ENCODE measurements at places on chromosomes 1 and 21.

DNA sequence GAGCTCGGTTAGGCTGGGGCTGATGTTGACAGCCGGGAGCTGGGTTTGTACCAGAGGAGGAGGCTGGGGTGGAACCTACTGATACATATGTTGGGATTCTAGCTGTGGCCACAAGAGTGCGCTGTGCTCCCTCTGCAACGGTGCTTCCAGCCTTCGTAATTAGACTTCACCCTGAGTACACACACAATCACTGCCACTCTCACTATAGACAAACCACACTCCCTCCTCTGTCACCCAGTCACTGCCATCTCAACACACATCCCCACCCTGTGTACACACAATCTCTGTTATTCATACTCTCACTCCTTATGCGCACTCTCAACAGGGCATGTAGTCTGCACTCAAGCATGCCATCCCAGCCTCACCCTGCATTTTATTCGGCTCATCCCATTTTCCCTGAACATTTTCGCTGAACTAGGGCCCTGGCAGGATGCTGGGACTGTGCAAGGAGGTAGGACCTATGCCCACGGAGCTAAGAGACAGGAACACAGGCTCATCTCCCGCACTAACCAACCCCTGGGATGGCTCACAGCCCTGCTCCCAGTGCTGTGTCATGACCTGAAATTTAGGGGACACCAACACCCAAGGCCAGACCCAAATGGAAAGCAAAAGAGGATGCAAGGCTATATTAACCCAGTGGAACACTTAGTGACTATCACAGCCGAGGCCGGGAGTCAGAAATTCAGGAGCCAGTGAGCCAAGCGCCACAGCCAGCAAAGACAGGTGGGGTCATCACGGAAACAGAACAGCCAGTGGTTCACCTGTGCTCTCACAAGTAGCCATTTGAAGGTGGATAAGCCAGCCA lies 5.7 kb downstream of the GJB3 start:
- DNase-seq: peak; percentile 15

DNA sequence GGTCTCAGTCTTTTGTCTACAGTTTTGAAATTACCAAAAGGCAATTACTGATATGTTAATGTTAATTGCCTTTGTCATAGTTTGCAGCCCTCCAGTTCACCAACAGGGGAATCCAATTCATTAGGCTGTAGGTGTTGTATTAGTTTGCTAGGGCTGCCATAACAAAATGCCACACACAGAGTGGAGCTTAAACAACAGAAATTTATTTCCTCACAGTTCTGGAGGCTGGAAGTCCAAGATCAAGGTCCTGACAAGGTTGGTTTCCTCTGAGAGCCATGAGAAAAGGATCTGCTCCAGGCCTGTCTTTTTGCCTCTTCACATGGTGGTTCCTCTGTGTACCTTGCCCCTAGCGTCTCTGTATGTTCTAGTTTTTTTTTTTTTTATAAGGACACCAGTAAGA lies 1.3 kb downstream of the RTCA start:
- no peak for DNase-seq

- no peak for DNase-seq
These were observed 140.4 kb downstream of the S1PR1 start for GRCh38 chr1:101377084-101377835.

GRCh38 chr1:16006010-16006409 lies 2.0 kb downstream of the SRARP start:
- DNase-seq: no peak

- DNase-seq: no peak
These were observed 15.3 kb downstream of the ZBTB7B start for GRCh38 chr1:155017946-155018316.

DNA sequence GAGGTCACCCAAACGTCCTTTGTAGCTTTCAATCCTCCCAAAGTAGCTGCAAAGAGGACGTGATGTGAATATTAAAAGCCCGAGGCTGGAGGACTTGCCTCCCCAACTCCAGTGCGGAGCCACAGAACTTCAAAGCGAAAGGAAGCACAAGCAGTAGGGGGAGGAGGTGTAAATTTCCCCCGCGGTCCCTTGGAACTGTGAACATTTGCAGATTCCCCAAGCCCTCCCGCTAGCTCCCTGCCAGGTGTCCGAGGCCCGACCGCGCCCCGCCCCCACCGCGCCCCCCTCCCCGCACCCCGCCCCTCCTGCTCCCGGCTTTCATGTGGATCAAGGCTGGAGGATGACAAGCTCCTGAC lies 41.5 kb upstream of the HAO2 start:
- DNase-seq: no peak

- DNase-seq: no peak
These were observed 42.0 kb downstream of the VPS26C start for GRCh38 chr21:37224861-37225839.

- no peak for DNase-seq
These were observed 88.9 kb downstream of the LRRC53 start for GRCh38 chr1:74423471-74423870.

DNA sequence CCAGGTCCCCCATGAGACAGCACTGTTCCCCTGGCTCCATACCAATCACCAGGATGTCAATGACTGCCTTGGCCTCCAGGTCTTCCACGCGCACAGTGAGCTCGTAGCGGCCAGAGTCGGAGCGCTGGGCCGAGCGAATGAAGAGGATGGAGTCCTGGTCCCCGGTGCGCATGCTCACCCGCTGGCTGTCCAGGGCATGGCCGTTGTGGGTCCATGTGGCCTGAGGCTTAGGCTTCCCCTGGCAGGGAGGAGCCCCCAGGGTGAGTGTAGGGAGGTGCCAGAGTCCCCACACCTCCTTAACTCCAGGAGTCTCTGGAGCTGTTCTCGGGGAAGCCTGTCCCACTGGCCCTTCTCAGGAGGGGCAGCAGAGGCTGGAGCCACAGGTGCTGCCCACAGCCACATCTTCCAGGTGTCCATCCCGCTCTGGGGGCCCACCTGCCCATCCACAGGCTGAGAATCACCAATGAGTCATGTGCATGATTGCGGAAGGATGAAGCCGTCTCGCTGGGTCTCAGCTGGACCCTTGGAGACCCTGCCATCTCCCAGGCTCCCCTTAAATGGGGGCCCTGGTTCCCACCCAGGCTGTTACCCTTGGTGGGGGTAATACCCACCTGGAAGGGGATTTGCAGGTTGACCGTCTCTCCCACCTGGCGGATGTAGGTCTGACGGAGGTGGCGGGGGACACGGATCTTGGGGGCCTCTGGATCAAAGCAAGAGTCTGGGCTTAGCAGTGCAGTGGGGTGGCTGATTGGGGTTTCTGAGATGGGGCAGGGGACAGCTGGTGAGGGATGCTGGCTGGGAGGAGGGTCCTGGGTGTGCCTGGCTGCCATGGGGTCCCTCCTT lies 4.1 kb downstream of the MYBPH start:
- DNase-seq: no peak

GRCh38 chr1:201983380-201983805 lies 945 bp downstream of the RNPEP start:
- no peak for DNase-seq

- DNase-seq: no peak
These were observed 269.4 kb downstream of the RWDD3 start for GRCh38 chr1:95503278-95504030.

DNA sequence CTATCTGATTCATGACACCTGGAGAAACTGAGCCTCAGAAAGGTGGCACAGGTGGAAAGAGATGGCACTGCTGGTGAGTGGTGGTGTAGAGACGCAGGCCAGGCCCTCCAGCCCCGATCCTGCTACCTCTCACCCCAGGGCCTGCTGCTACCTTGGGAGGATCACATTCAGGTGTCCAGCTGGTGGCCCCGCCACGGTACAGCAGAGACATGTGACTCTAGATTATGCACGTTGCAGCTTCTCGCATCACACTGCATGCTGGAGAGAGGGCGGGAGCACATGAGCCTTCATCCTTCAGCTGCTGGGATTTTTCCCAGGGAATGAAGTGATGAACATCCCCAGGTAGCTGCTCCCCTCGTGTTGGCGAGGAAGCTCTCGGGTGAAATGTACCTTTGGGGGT lies 32.9 kb downstream of the KAZN start:
- no peak for DNase-seq

DNA sequence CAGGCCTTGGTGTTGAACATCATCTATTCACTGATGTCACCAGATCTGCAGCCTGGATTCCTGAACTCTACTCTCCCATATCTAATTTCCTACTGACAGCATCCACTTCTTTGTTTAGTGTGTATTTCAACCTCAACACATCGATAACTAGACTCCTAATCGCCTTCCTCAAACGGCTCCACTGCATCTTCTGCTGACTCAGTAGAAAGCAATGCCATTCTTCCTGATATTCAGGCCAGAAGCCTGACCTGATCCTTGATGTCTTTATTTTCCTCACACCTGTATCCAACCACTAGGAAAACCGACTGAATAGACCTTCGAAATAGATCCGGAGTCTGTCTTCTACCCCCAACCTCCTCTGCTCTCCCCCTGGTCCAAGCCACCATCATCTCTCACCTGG lies 466.9 kb downstream of the PCP4 start:
- no peak for DNase-seq

DNA sequence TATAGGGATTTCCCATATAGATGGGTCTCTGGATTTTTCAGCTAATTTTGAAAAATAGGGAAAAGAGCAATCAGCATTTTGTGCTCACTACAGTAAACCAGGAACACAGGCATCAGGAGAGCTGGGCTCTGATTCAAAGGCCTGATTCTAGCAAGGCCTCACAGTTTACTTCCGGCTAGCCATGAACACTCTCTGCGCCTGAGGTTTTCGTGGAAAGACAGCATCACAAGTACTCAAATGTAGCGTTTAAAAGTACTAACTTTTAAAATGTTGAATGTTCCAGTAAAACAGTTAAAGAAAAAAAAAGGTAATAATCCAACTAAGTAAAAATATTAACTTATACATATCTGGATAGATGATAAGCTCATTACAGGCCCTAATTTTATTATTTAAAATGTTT lies 120.6 kb downstream of the SLC45A1 start:
- DNase-seq: no peak

DNA sequence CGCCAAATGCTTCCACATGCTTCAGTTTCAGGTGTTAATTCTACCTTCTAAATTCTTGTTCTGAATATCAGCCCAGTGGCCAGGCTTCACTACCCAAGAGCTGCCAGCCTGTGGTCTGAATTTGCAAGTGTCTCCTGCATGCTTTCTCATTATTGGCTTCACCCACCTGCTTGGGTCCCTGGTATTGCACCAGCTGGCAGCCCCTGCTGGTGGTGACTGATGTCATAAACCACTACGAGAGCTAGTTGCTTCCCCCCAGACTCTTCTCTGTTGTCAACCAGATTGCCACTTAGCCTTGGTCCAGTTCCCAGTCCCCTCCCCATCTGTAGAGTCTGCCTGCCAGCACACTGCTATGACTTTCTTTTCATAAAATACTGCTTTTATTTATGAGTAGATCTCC lies 197.7 kb upstream of the DUSP10 start:
- no peak for DNase-seq

- DNase-seq: no peak
These were observed 3.7 kb downstream of the CCDC24 start for GRCh38 chr1:43994794-43995790.

GRCh38 chr1:63977466-63977865 lies 203.6 kb downstream of the ROR1 start:
- DNase-seq: no peak

DNA sequence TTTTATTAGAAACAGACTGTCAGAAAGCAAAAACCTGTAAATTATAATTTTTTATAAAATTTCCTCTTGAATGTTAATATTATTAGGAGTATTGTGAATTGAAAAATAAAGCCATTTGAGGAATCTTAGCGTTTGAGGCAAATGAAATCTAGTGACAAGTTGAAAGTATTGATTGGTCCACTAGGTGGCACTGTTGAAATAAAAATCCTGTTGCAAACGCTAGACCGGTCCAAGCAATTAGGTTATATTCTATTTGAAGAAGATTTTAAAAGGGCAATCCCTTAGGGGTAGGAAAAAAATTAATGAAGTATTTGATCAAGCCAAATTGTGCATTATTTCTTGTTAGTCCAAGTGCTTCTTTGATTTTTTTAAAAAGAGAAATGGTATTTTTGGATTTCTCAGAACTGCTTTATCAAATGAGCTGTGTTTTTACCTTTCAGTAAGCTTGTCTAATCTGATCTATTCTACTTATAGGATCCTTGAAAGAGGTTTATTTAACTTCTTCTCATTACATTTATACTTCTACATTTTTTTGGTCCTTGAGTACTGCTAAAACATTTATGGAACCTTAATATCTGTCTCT lies 57.7 kb downstream of the ATG4C start:
- peak; percentile 21 for DNase-seq

DNA sequence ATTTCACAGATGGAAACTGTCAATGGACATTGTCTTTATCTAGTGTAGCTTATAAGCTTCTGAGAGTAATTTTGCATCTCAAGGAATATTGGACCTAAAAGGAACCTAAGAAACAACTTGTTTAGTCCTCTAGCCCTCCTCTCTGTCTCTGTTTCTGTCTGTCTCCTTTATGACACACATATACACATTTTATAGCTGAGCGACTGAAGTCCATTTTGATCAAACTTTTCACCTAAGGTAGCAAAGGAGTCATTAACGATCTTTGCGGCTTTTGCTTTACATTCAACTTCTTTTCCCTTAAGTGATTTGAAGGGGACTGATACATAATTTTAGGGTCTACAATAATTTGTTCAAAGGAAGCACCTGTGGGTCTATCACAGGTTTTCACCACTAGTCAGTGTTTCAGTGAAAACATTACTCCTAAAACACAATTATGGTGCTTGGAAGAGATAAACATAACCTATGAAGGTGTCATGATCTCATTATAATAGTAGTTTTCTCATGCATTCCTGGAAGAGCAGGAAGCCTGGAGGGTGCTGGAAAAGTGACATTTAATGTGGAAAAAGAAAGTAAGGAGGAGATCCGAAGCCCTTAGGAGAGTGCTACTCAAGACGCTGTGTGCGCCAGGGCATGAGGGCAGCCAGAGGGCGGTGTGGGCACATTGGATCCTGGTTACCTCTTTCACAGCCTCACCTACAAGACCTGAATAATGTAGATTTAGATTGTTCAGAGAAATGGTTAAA lies 248.6 kb downstream of the DNM3 start:
- no peak for DNase-seq

GRCh38 chr1:32316903-32317277 lies 19.1 kb downstream of the MARCKSL1 start:
- DNase-seq: no peak

DNA sequence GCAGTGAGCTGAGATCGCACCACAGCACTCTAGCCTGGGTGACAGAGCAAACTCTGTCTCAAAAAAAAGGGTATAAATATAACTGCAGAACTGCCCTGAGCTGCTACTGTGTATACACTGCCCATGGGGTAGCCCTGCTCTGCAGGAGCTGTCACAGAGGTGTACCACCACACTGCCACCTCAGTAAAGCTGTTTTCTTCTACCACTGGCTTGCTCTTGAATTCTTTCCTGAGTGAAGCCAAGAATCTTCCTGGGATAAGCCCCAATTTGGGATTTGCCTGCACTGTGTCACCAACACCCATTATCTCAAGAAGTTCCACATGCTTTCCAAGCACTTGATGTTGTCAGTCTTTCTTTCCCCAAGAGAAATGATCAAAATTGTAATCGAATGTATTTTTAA lies 30.6 kb upstream of the SLC6A9 start:
- no peak for DNase-seq
